ENCODE measurements at places on chromosomes 12 and 14.

GRCh38 chr12:64412459-64412858, 8.3 kb downstream of the XPOT start:
- no peak for DNase-seq

- DNase-seq, result no peak
Observed at GRCh38 chr14:24065408-24065807, 6.0 kb upstream of the CPNE6 start.

GRCh38 chr12:115598871-115599811, 678.4 kb downstream of the MED13L start:
- DNase-seq, result peak; percentile 2

- no peak for DNase-seq
Observed at GRCh38 chr14:80602946-80603345, 338.6 kb downstream of the CEP128 start.

All from EL (cell line).